ENCODE measurements at places on chromosomes 13 and 19.

- no peak for DNase-seq
These were observed 2.3 kb downstream of the FNDC3A start for GRCh38 chr13:48977973-48978372.

GRCh38 chr19:13993590-13994300 is 12.4 kb downstream of the RFX1 start:
- no peak for DNase-seq

- DNase-seq = no peak
These were observed 19.5 kb downstream of the LIG4 start for GRCh38 chr13:108195861-108196260.

DNA sequence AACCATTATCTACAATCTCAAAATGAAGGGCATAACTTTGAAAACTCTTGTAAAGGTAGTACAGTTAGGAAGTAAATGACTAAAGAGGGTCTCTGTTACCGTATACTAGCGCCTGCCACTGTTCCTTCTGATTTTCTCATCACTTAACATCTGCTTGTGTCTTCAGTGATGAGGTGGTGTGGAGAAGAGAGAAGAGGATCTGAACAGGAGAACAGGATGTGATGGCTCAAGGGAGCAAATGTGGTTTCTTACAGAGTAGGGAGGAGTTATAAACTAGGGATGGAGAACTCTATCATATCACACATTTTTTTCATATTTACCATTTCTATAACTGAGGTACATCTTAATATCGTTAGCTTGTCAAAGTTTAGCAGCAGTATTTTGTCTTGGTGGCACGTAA is 1.1 kb downstream of the KCTD4 start:
- DNase-seq = no peak

- no peak for DNase-seq
These were observed 1198.2 kb upstream of the PCDH9 start for GRCh38 chr13:68428292-68428691.

DNA sequence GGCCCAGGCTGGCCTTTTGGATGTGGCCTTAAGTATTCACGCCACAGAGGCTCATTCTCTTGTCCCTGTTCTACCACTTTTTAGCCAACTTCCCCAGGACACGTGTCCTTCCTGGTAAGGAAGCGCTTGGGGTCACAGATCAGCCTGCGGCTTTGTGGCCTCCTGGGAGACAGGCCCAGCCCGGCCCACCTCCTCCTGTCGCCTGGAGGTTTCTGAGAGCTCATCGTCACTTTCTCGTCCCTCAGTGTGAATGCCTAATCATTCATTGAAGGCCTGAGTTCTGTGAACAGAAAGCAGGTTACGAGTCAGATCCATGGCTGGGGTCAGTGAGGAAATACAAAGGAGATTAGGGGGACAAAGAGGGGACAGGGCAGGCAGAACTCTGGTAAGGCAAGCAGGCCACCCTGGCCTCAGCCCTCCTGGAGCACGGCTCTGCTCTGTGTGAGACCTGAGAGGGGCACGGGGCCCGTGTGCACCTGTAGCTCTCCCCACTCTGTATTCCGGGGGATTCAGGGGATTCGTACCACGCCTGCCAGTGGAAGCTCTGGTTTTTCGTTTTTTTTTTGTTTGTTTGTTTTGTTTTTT is 38.6 kb upstream of the TSHZ3 start:
- no peak for DNase-seq

- no peak for DNase-seq
These were observed 392.5 kb upstream of the DACH1 start for GRCh38 chr13:72259528-72259927.

DNA sequence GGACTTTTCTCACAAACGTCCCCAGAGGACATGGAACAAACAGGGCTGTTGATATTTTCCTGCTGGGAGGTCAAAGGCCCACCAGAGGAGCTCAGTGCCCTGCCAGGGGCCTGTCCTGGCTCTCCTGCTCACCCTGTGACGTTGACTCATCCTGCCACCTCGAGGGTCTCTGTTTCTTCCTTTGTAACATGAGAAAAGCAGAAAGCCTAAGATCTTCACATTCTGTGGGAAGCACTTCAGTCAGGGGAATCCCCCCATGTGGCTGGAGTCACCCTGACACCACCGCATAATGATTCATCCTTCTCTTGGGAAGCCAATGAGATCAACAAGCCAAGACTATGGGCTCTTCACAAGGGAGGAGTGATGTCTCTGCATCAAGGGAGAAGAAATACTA is 147.9 kb downstream of the KATNAL1 start:
- DNase-seq = no peak

DNA sequence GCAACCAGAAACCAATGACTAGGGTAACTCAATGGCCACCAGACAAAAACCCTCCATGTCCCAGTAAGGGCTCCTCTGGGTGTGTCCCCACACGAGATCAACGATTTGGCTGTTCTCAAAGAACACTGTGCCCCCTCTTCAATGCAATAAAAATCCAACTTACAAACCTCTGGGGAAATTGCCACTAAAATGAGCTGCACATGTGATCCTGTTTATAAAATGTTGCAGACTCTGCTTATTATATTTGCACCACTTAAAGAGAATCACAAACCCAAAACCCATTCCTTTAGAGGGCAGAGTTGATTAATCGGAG is 80.5 kb downstream of the STK24 start:
- no peak for DNase-seq

DNA sequence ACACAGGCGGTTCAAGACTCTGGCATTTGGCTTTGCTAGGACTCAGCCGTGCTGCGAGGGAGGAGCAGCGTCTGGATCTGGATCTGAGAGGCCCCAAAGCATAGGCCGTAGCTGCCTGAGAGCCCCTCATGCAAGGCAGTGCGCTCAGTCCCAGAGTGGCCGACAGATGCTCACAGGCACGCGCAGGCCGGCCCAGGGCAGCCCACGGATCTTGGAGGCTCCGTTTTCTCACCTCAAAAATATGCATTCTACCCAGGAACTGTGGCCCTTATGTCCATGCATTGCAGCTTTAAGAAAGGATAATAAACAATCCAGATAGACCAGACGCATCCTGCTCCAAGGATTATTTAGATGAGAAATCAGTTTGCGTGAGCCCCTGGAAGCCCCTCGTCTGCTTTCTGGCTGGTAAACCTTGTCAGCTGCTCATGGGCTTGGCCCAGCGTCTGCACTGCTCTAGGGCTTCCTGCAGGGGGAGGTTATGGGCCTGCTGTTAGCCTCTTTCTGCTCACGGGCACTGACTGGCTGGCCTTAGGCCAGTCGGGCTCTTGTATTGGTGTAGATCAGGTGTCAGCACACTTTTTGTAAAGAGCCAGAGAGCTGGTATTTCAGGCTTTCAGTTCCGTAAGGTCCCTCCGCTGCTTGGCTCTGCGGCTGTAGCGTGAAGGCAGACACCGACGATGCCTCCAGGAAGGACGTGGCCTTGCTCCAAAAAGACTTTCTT is 24.2 kb downstream of the TEX29 start:
- peak; percentile 76 for DNase-seq

DNA sequence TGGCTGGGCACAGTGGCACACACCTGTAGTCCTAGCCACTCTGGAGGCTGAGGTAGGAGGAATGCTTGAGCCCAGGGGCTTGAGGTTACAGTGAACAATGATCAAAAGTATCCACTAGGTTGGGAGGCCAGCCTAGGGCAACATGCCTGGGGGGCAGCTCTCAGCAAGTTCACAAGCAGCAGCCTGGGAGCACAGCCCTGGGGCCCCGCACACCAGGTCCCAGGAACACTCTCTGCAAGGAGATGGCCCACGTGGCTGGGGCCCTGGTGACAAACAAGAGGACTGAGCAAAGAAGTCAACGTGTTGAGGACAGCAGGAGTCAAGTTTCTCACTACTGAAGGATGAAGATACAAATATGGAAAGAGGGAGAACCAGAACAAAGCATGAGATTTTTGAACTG is 39.3 kb downstream of the ABCC4 start:
- no peak for DNase-seq

DNA sequence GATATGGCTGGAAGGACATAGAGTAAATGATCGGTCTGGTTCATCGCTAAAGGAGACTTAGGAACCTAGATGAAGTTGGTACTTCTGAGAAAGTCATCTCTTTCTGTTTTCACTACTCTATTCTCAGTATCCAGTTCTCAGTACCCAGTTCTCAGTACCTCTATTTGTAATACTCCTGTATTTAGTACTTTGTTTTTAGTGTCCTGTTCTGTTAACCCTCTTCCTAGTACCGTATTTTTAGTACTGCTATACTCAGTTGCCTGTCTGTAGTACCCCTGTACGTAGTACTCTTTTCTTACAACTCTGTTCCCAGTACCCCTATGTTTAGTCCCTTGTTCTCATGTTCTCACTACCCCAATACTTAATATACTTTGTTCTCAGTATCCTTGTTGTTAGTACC is 1.2 kb downstream of the RFXAP start:
- no peak for DNase-seq

DNA sequence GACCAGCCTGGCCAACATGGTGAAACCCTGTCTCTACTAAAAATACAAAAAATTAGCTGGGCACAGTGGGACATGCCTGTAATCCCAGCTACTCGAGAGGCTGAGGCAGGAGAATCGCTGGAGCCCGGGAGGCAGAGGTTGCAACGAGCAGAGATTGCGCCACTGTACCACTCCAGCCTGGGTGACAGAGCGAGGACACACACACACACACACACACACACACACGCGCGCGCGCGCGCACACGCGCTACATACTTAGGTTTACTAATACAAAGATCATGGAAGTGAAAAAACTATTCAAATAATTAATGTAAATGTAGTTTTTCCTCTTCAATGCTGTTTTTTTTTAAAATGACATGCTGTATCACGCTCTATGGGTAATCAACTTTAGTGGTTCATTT is 58.5 kb upstream of the ZDHHC20 start:
- DNase-seq = no peak

GRCh38 chr13:52127783-52128702 is 830 bp downstream of the NEK5 start:
- DNase-seq = peak; percentile 44

DNA sequence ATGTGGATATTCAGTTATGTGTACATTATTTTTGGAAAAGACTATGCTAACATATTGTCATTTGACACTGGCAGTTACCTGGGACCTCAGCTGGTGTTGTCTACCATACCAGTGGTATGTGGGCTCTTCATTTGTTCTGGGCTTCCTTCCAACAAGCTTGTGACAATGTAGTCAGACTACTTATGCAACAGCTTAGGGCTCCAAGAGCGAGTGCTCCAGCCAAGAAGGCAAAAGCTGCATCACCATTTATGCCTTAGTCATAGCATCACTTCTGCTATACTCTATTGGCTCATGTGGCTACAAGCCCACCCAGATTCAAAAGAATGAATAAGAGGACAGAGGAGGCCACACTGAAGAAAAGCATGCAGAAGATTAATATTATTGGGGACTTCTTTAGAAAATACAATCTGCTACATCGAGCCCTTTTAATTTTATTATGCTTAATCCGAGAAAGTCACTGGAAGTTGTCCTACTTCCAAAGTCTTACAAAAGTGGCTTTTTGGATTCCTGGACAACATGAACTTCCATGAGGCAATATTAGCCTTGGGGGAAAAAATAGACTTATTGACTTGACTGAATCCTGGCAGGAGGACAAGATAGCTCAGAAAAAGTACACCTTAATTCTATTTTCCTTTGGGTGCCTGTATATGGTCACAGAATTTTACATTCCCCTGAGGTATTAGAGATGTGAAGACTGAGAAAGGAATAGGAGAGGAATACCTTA is 529.4 kb upstream of the HTR2A start:
- DNase-seq = peak; percentile 34

DNA sequence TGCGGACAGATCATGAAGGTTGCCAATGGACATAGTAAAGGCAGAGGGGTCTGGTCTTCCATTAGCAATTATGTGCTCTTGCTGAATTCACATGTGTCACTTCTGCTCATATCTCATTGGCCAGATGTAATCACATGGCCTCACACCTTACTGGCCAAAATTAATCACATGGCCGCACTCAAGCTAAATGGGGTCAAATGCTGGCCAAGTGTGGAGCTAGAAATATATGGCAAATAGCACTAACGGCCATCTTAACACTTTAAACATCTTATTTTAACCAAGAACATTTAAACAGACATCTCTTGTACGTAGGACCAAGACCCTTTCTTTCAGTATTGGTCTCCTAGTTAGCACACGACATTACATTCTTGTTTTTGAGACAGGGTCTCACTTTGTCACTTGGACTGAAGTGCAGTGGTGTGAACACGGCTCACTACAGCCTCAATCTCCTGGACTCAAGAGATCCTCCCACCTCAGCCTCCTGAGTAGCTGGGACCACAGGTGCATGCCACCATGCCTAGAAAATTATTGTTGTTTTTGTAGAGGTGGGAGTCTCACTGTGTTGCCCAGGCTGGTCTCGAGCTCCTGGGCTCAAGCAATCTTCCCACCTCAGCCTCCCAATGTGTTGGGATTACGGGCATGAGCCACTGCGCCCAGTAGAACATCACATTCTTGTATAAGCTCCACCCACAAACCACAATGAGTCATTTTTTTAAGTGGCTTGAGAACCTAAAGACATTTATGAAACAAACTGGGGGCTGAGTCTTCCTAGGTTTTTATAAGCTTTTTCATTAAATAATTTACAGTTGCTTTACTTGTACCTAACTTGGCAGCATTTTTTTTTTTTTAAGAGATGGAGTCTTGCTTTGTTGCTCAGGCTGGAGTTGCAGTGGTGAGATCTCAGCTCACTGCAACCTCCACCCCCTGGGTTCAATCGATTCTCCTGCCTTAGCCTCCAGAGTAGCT is 2.9 kb upstream of the PTOV1 start:
- no peak for DNase-seq

GRCh38 chr13:113468029-113468428 is 14.7 kb upstream of the ADPRHL1 start:
- no peak for DNase-seq

GRCh38 chr13:43124490-43124889 is 101.1 kb downstream of the DNAJC15 start:
- DNase-seq = no peak

DNA sequence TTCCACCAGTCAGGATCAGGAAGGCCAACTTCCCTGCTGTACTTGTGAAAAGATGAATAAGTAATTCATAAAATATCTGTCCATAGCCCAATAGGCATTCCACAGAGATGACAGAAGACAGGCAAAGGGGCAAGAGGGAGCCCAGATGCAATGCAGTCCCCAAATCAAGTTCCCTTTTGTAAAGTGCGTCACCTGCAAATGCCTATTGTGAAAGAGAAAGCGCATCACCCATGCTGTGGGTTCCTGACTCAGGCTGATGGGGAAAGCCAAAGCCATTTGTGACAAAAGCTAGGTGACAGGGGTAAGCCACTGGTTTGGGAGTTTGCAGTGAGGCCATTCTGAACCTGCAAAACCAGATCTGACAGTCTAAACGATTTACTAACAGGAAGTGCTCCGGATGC is 157.5 kb upstream of the ZNF536 start:
- no peak for DNase-seq

Data from SHP77 treated with DMSO at 0.1 percent for 48 hours (cell line).